Vagina (tissue), 2 donors: ENCODE measurements at places on chromosomes 12 and 14. TPM values are rescaled to one million over a fixed set of nuclear protein-coding genes. Genes with fewer than 3 reads are reported as not detected.

- no peak for DNase-seq
- no peaks in the 10 kb centered on the region for H3K27me3 ChIP-seq
- peaks cover 23% of the 10 kb centered on the region for H3K4me1 ChIP-seq
- peak within 1 kb of the TSS; percentile 94 for H3K27ac ChIP-seq
- H3K4me3 ChIP-seq = peak within 1 kb of the TSS; percentile 85
- no peaks in the 10 kb centered on the region for H3K36me3 ChIP-seq
Observed at GRCh38 chr12:25958428-25959070, at the start of gene RASSF8. RASSF8 (plus strand) TSS chr12:25958682; CDS start chr12:26055344, 96,662 bp downstream.

DNA sequence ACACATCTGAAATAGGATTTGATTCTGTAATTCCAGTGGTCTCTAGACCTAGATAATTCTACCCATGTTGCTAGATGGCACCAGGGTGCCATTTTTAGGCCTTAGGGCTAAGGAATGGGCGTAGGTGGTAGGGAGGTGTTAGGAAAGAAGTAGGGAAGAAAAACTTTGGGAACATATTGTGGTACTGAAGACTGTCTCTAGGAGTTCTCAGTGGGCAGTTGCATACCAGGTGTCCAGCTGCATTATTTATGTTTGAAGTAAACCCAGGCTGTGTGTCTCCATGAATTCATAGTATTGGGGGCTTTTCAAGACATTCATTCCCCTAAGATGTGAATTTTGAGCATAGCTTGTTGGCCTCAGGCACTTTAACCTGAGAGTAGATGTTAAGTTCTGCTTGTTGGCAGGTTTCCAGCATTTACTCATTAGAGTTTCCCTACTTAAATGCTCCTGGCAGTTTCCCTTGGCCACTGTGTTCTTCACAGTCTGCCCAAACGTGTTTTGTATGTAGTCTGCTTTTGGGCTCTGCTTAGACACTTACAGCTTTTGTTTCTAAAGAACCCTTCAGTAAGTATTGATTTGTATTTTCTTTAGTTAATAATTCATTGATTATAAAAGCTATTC, 31.5 kb upstream of the CCT2 start:
- H3K4me3 ChIP-seq = no peak overlapping the region
- no peak for DNase-seq
- no peak overlapping the region for H3K27ac ChIP-seq
- H3K27me3 ChIP-seq = no peaks in the 10 kb centered on the region

DNA sequence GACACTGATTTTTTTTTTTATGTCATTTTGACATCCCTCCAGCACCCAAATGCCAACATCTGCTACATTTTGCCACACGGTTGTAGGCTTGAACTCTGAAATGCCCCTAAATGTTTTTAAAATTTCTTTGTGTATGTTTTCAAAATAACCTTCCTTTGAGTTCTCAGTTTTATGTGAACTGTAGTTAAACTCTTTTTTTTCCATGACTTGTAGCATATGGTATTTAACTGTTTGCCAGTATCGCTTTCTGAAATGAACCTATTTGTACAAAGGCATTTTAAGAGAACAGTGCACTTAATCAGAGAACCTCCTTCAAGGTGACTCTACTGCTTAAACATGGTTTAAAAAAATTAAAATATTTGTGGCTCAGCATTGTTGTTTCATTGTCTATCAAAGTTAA, 61.5 kb downstream of the PDE3A start:
- no peak overlapping the region for H3K4me3 ChIP-seq
- no peaks in the 10 kb centered on the region for H3K27me3 ChIP-seq
- H3K4me1 ChIP-seq = no peaks in the 10 kb centered on the region
- no peak for DNase-seq
- H3K36me3 ChIP-seq = no peaks in the 10 kb centered on the region

RACGAP1 gene
- 19.2 TPM for total RNA-seq
